Neural progenitor cell (in vitro differentiated cells): ENCODE measurements at places on chromosomes 3 and 15. TPM values are rescaled to one million over a fixed set of nuclear protein-coding genes. Genes with fewer than 3 reads are reported as not detected.

- H3K4me3 ChIP-seq, result no peak overlapping the region
- no peak overlapping the region for H3K27ac ChIP-seq
- no peaks in the 10 kb centered on the region for H3K27me3 ChIP-seq
- no peaks in the 10 kb centered on the region for H3K4me1 ChIP-seq
- no peaks in the 10 kb centered on the region for H3K36me3 ChIP-seq
Observed at GRCh38 chr15:89075101-89075640, 13.1 kb upstream of the ABHD2 start.

- no peaks in the 10 kb centered on the region for H3K36me3 ChIP-seq
- H3K27ac ChIP-seq, result no peak overlapping the region
- no peaks in the 10 kb centered on the region for H3K27me3 ChIP-seq
- DNase-seq, result no peak
Observed at GRCh38 chr3:140186421-140186920, 251.5 kb downstream of the CLSTN2 start.

- no peak overlapping the region for H3K4me3 ChIP-seq
- H3K27me3 ChIP-seq, result no peaks in the 10 kb centered on the region
- no peaks in the 10 kb centered on the region for H3K4me1 ChIP-seq
- H3K27ac ChIP-seq, result no peak overlapping the region
- H3K36me3 ChIP-seq, result no peaks in the 10 kb centered on the region
Observed at GRCh38 chr15:81863162-81863561, 182.7 kb downstream of the MEX3B start.

GRCh38 chr3:42247576-42248027 lies 18.4 kb downstream of the CCK start:
- no peaks in the 10 kb centered on the region for H3K36me3 ChIP-seq
- H3K4me1 ChIP-seq, result no peaks in the 10 kb centered on the region
- DNase-seq, result peak; percentile 77
- H3K27ac ChIP-seq, result no peak overlapping the region
- peaks cover 11% of the 10 kb centered on the region for H3K27me3 ChIP-seq
- H3K4me3 ChIP-seq, result no peak overlapping the region

The GOLGA8J gene
- not detected in 2 replicates for total RNA-seq

DNA sequence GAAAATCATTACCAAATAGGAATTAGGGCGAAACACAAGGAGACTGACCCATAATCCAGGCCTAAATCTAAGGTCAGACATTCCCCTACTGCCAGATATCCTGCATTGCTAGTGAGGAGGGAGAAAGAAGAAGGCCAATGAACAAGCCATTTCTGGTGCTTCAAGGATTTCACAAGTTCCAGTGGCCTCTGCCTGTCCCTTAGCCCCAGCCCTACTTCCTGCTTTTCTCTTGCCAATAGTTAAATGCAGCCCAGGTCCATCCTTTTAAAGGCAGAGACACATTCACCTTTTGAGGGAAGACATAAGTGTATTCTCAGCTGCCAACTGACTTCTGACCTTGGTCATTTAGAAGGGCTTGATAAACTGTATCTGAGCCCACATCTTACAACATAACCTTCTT lies 135.8 kb downstream of the ZNF621 start:
- no peak overlapping the region for H3K27ac ChIP-seq
- no peaks in the 10 kb centered on the region for H3K36me3 ChIP-seq
- no peaks in the 10 kb centered on the region for H3K27me3 ChIP-seq
- H3K4me1 ChIP-seq, result peaks cover 11% of the 10 kb centered on the region

DNA sequence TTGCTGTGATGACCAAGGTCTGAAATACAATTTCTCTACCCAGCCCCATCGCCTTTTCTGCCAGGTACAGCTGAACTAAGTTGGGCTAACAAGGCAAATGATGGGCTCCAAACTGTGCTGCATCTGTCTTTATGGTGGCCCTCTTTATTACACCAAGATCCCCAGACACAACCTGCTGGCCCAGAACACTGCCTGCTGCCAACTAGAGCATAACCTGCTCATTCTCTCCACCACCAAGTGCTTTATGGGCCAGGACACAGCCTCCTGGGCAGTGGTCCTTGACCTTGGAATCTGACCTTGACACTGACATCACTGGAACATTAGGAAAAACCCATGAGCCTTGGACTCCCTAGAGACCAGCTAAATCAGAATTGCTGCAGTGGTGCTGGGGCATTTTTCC lies 3.3 kb downstream of the LINS1 start:
- H3K4me3 ChIP-seq, result no peak overlapping the region
- DNase-seq, result no peak
- no peaks in the 10 kb centered on the region for H3K36me3 ChIP-seq
- H3K27me3 ChIP-seq, result no peaks in the 10 kb centered on the region
- no peak overlapping the region for H3K27ac ChIP-seq
- H3K4me1 ChIP-seq, result peaks cover 8% of the 10 kb centered on the region

DNA sequence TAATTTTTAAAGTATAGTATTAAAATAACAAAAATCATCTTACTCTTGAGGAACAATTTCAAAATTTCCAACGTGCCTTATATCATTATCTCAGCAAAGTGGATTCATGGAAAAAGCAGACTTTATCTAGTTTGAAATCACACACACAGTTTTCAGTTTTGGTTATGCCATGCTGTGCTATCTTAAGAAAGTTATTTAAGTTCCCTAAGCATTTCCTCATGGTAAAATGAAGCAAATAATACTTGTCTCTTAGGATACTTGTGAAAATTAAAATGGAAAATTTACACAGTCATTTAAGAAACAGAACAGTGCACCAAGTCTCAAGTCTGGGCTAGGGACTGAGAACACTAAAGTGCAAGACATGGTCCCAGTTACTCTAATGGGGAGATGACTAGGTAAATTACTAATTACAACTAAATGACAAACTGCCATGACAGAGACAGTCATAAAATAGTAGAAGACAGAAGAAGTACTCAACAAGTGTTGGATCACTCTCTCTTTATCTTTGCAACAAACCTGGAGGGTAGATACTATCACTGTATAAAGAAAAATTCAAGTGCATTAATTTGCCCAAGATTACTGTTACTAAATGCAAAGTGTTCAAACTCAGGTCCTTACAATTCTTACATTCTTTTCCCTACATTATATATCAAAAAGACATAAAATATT lies 44.8 kb downstream of the DMXL2 start:
- no peaks in the 10 kb centered on the region for H3K36me3 ChIP-seq
- H3K4me3 ChIP-seq, result no peak overlapping the region
- H3K27me3 ChIP-seq, result no peaks in the 10 kb centered on the region
- H3K4me1 ChIP-seq, result peaks cover 6% of the 10 kb centered on the region
- no peak for DNase-seq

DNA sequence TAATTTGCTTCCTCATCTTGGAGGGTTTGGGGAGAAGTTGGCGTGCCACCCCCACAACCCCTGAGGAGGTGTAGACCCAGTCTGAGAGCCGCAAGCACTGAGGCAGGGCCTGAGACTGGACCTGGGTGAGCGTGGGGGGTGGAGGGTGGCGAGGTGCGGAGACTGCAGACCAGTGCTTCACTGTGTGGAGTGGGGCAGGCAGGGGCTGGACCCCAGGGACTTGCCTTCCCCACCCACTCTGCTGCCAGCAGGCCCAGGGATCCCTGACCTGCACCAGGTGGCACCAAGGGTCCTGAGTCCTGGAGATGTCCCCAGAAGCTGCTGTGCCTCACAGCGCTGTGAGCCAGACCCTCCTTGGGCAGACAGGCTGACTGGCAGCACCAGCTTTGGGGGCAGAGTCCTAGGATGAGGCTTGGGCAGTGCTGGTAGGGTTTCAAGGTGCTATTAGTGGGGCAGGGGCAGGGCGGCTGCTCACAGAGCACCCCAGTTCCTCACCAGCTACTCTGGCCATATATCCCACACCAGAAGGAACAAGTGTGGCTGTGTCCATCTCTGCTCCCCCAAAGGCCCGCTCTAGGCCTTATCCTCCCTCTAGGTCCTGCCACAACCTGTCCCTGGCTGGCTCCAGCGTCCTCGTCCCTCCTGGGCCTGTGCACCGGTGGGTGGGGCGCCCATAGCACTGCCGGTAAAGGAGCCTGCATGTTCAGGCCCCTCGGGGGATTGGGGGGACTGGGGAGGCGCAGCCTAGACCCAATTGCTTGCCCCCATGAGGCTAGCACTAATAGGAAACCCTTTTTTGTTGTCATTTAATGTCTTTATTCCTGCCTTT lies 11.8 kb downstream of the ZBTB47 start:
- H3K4me1 ChIP-seq, result no peaks in the 10 kb centered on the region
- H3K36me3 ChIP-seq, result no peaks in the 10 kb centered on the region
- no peaks in the 10 kb centered on the region for H3K27me3 ChIP-seq
- H3K4me3 ChIP-seq, result no peak overlapping the region
- H3K27ac ChIP-seq, result no peak overlapping the region
- no peak for DNase-seq

The GABRB3 gene
- total RNA-seq, result 8.8 and 11.1 TPM in 2 replicates

DNA sequence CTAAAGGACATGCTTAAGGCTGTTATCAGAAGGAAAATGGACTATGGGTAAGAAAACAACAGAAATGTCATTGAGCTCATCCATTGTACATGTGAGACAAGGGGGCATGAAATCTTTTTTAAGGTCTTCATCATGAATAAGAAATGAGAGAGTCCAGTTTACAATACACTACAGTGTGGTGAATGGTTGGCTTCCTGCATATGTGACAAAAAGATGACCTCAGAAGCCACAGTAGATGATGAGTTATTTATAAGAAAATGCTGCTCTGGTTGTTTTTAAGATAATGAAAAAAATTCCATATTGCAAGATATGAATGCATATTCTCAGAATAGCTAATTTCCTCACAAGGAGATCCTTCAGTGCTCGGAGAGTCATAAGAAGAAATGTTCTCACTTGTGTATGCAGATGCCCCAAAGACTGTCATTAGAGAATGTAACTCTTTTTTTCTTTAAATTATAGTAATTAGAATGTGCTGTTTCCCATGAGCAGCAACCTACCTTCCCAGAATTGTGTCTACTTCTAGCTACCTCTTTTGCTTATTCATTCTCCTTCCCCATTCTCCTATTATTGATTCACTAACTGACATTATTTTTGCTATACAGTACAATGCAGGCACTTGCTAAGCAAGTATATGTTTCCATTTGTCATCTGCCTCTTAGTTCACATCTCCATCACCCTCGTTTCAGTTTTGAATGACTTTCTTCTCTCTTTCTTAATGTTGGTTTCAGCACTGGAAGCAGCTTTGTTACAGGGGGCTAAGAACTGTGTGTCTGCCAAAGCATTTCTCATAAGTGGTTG lies 152.0 kb upstream of the PEX5L start:
- H3K4me3 ChIP-seq, result no peak overlapping the region
- no peak overlapping the region for H3K27ac ChIP-seq
- no peaks in the 10 kb centered on the region for H3K36me3 ChIP-seq
- no peaks in the 10 kb centered on the region for H3K4me1 ChIP-seq

DNA sequence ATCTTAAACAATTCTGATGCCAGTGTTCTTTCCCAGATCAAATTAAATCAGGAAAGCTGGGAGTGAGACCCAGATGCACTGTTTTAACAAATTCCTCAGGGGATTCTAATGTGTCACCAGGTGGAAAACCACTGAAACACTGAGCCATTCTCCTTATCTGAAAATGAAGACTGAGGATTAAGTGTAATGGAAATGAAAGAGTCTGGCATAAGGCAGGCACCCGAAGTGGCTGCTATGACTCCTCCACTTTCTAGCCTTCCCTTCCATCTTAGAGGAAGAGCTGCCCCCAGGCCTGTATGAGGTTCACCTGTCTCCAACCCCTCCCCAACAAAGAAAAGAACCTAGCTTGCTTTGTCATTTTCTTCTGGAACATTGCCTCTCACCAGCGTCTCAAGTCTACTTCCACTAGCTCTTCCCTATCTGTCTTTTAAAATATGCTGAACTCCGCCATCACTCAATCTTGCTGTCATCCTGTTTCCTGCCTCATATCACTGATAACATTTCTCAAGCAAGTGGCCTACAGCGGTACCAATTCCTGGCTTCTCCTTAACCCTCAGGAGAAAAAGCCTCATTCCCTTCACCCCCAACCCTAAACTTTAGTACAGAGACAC lies 13.7 kb upstream of the ABHD2 start:
- no peaks in the 10 kb centered on the region for H3K27me3 ChIP-seq
- no peaks in the 10 kb centered on the region for H3K36me3 ChIP-seq
- H3K27ac ChIP-seq, result no peak overlapping the region
- no peaks in the 10 kb centered on the region for H3K4me1 ChIP-seq
- no peak for DNase-seq

- H3K27me3 ChIP-seq, result no peaks in the 10 kb centered on the region
- H3K4me1 ChIP-seq, result peaks cover 9% of the 10 kb centered on the region
- no peak overlapping the region for H3K4me3 ChIP-seq
- H3K27ac ChIP-seq, result no peak overlapping the region
Observed at GRCh38 chr3:127052121-127052561, 69.2 kb downstream of the PLXNA1 start.

The SLC6A11 gene
- total RNA-seq, result 0.86 and 1.2 TPM in 2 replicates

GRCh38 chr3:17181413-17181907 lies 296.7 kb downstream of the PLCL2 start:
- DNase-seq, result no peak
- no peak overlapping the region for H3K4me3 ChIP-seq
- no peaks in the 10 kb centered on the region for H3K27me3 ChIP-seq
- no peaks in the 10 kb centered on the region for H3K36me3 ChIP-seq
- H3K27ac ChIP-seq, result peak overlapping the region; percentile 57

GRCh38 chr15:90915216-90915807 lies 12.2 kb downstream of the MAN2A2 start:
- no peaks in the 10 kb centered on the region for H3K4me1 ChIP-seq
- no peak overlapping the region for H3K4me3 ChIP-seq
- no peak for DNase-seq
- no peaks in the 10 kb centered on the region for H3K36me3 ChIP-seq
- H3K27ac ChIP-seq, result no peak overlapping the region

GRCh38 chr3:134477938-134478337 lies 7.8 kb downstream of the ANAPC13 start:
- peaks cover 14% of the 10 kb centered on the region for H3K36me3 ChIP-seq
- H3K27me3 ChIP-seq, result no peaks in the 10 kb centered on the region
- no peak for DNase-seq
- H3K4me1 ChIP-seq, result peaks cover 3% of the 10 kb centered on the region

DNA sequence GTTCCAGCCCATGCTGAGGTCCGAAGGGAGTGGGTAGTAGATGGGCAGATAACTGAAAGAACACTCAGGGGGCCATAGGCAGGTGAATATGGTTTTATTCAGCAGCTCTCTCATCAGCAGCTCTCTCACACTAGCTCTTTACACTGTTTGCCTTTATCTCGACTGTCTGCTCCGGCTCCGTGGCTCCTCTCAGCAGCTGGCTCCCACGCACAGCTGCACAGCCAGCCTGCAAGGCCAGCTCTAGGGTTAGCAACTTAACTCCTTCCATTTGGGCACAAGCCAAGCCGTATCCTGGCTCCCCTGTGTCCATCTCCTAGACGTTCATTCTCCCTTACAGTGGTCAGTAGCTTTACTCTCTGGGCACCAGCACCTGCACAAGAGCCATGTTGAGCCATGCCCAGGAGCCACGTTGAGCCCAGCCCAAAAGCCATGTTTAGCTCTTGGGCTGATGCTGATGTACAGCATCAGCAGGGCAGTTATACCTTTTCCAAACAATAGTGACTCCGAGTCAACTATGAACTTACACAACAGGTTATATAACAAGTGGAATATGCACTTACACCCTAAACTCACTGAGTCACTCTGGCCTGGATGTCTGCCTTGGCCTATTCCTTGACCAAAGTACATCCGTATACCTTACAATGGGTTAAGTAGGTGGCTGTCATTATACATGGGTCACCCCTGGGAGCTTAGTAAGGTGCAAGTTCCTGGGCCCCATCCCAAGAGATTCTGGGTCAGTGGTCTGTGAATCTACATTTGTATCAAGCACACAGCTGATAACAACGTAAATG lies 34.6 kb upstream of the TOPAZ1 start:
- H3K36me3 ChIP-seq, result no peaks in the 10 kb centered on the region
- no peak for DNase-seq
- H3K4me3 ChIP-seq, result no peak overlapping the region
- H3K27me3 ChIP-seq, result no peaks in the 10 kb centered on the region
- no peak overlapping the region for H3K27ac ChIP-seq

GRCh38 chr3:174618368-174619080 lies 240.6 kb upstream of the NAALADL2 start:
- H3K27ac ChIP-seq, result no peak overlapping the region
- H3K27me3 ChIP-seq, result no peaks in the 10 kb centered on the region
- H3K4me1 ChIP-seq, result no peaks in the 10 kb centered on the region
- no peaks in the 10 kb centered on the region for H3K36me3 ChIP-seq
